Cerebellar nuclear complex (tissue), 1 donor: ENCODE measurements at places on chromosomes 2 and 18.

DNA sequence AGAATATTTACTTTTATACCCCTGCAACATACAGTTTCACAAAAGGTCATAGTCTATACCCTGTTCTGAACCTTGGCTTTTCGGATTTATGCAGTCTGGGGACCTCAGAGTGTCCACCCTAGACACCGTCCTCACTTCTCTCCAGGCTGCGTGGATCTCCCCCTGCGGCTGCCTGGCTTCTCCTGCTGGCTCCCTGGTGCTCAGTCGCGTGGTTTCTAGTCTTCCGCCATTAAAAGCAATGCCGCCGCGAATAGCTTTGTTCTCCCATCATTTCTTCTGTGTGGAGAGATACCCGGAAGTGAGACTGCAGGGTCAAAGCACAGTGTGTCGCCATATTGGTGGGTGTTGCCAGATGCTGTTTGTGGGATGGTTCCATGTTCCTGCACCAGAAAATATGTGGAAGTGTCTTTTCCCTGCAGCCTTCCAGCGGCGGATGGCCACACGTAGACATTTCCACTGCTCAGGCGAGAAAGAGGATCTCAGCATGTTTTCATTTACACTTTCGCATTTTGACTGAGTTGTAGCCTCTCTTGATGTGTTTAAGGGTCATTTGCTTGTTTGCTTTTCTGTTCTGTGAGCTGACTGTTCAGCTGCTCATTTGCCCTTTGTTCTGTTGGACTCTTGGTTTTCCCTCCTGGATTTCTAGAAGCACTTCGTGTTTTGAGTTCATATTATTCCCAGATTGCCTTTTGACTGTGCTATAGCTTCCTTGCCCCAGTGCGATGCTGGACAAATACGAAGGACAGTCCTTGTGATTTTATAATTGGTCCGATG is 22.9 kb upstream of the ASB1 start:
- no peak for DNase-seq

DNA sequence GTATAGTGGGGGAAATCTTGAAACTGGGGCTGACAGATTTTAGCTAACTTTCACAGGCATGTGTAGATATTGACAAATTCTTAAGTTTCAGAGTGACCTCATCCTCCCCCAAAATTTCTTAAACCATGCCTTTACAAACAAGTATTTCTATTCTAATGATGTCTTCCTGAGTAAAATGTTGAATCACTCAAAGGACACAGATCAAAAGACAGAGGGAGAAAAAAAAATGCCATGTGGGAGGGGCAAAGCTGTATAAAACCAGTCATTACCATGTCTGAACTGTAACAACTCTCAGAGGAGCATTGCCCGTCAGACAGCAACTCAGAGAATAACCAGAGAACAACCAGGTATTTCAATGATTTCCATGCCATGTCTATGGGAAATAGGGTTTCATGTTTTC is at the start of gene SERPINB2:
TSS of gene SERPINB2 (plus strand) at position 282 of the 400 bp plus-strand sequence. CDS start 3,740 bp downstream, outside the sequence.
- DNase-seq, result no peak

GRCh38 chr2:85888020-85888683 is 638 bp downstream of the ST3GAL5 start:
- no peak for DNase-seq

- no peak for DNase-seq
Observed at GRCh38 chr18:9694952-9695495, 13.1 kb upstream of the RAB31 start.

DNA sequence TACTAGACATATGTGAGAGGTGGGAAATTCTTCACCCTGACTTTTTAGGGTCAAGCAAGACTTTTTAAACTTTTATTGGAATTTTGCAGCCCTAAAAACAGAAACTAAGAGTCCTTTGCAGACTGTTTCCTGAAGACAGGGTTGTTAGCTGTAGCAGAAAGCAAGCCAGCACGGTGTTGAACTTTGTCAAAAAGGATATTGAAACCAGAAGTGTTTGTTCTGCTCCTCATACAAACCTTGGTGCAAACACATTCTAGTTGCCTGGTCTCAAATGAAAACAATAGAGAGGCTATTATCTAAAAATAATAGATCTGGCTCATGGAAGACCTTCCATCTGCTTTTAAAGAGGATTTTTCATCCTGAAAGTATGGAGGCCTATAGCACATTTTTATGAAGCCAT is 65.8 kb upstream of the IGFBP5 start:
- DNase-seq, result no peak

GRCh38 chr2:215914054-215914776 is 99.1 kb downstream of the MREG start:
- DNase-seq, result no peak

- no peak for DNase-seq
Observed at GRCh38 chr18:25453556-25454269, 101.7 kb upstream of the ZNF521 start.

DNA sequence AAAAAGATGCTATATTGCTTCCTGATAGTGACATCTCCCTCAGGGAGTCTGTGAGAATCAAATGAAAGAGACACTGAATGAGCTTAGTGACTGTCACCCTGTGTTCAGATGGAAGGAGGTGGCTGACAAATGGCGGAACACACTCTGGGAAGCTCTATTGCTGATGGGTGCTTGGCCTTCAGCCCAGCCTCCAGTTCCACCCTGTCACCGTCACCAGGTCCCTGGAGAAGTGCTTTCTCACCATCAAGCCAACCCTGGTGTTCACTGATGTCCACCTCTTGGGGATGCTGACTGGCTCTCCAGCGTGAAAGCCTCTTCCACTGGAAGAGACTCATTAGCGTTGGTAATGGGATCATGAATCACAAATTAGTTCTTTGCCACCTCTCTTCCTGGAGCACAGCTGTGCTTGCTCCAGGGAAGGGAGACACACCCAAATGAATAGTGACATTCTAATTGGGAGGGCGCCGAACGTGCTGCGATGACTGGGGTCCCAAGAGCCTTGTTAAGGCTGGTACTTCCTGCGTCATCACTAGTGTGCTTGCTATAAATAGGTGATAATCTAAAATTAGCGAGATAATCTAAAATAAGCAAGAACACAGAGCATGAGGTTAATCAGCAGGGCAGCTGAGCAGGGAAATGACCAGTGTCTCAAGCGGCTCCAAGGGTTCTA is 154.0 kb downstream of the CLIP4 start:
- no peak for DNase-seq

GRCh38 chr2:186466743-186467142 is 19.3 kb upstream of the ZC3H15 start:
- DNase-seq, result no peak

DNA sequence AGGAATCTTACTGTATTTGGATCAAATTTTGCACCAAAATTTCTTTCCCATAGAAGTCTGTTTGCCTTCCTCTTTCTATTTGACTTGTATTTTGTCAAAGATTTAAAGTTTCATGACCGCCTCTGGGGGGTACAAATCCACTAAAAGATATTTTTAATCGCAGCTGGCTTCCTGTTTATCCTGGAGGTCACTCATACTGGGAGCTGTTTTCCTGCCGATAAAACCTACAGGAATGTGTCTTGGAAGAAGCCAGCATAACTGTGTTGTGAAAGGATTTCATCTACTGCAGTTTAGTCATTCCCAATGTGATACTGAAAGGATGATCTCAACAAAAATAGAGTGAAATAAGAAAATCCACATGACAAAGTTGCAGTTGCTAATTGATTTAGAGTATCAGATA is 184.0 kb downstream of the RIT2 start:
- DNase-seq, result no peak

GRCh38 chr2:144374163-144374661 is 145.7 kb downstream of the ZEB2 start:
- DNase-seq, result no peak

DNA sequence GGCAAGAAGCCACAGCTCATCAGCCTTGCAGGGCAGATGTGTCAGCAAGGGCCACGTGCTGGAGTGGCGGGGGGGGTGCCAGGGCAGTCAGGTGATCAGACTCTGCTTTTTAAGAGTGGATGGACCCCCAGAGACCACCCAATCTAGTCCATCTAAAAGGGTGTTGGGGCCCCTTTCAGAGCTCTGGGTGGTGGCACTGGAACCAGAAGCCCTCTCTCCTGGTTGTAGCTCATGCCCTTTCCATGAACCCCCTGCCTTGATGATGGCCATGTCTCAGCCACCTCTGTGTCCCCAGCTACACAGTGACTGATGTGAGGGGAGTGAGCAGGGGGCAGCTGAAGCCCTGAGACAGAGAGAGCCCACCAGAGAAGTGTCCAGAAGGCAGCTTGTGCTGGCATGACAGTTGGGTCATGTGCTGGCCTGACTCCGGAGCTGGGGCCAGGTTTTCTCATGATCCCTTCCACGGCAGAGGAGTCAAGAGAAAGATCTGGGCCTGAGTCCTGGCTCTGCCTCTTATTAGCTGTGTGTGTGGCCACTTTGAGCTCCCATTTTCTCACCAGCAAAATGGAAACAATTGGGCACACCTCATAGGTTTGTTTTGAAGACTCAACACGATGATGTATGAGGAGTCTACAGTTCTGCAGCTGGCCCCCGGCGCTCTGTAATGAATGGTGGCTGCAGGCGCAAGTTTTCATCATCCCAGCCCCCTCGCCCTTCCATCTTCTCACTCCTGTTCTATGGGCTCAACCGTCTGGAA is 195.7 kb downstream of the ZFP36L2 start:
- DNase-seq, result no peak

- DNase-seq, result no peak
Observed at GRCh38 chr18:30920757-30921156, 121.8 kb downstream of the DSC3 start.

- no peak for DNase-seq
Observed at GRCh38 chr18:59846814-59847490, 52.8 kb upstream of the PMAIP1 start.

- no peak for DNase-seq
Observed at GRCh38 chr2:159959136-159959535, 103.3 kb downstream of the PLA2R1 start.

GRCh38 chr2:227507963-227508362 is 36.0 kb downstream of the AGFG1 start:
- no peak for DNase-seq

DNA sequence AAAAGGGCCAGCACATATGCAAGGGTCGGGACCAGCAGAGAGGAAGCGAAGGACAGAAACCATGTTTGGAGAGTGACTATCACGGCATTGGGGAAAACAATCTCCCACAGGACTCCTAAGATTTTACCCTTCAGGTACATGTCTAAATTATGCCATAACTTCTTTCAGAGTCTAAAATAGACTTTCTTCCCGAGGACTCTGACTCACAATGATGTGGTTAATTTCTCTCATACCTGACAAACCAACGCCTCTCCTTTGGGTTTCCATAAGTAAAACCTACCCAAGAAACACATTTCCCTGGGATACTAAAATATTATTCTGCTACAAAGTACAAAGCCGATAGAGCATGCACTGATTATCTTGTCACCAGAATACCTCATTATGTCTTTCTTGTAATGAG is 127.8 kb upstream of the NETO1 start:
- no peak for DNase-seq

GRCh38 chr18:48278081-48278480 is 131.1 kb downstream of the ZBTB7C start:
- DNase-seq, result no peak

DNA sequence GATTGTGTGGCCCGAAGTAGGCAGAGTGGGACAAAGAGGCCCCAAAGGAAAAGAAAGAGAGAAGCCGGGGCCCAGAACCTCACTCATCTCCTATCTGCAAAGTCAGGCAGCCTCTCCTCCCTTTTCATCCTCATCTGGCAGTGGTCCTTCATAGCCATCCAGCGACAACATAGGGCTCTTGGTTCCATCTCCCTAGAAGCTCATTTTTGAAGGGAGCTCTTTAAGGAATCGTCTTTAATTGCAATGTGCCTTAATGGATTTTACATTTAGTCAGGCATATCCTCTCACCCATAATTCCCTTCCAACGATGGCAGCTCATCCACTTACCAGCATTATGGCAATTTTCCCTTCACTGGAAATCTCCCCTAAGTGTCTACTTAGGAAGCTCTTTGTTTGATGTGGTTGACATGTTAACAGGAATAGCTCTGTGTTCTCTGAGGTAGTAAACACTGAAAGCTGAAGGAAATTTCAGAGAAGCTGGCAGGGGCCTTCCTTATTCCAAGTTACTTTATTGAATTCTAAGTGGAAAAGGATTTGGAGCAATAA is 780.6 kb downstream of the TSN start:
- no peak for DNase-seq

- no peak for DNase-seq
Observed at GRCh38 chr2:7704296-7704865, 787.2 kb downstream of the RNF144A start.

- no peak for DNase-seq
Observed at GRCh38 chr2:85981579-85982247, 92.9 kb upstream of the ST3GAL5 start.

DNA sequence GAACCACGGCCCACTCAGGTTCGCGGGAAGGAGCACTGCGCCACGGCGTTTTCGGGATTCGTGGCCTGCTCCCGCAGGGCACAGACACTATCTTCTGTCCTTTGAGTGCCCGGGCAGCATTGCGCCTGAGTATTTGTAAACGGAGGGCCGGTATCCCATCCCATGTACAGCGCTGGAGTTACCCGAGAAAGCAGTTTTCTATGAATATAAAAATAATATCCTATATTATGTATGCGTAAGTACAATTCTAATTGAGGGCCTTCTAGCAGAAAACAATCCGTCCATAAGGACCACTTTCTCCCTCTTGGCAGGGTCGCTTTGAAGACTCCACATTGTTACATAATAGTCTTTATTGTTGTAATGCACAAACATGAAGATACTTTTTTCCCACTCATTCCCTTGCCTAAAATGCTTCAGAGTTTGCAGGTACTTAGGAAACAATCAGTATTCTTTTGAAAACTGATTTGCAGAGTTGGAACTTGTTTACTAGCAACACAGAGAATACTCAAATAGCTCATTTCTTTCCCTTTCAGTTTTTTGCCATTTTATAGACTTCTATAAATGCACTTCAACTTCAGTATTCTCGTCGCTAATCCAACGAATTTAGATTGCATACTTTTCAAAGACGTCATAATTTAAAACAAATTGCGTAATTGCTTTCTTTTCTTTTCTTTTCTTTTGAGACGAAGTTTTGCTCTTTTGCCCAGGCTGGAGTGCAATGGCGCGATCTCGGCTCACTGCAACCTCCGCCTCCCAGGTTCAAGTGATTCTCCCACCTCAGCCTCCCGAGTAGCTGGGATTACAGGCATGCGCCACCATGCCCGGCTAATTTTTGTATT is 1.0 kb upstream of the REV1 start:
- no peak for DNase-seq

GRCh38 chr18:55236150-55236931 is 277.1 kb upstream of the CCDC68 start:
- no peak for DNase-seq

- no peak for DNase-seq
Observed at GRCh38 chr18:46331316-46331715, 227.1 kb downstream of the HAUS1 start.

DNA sequence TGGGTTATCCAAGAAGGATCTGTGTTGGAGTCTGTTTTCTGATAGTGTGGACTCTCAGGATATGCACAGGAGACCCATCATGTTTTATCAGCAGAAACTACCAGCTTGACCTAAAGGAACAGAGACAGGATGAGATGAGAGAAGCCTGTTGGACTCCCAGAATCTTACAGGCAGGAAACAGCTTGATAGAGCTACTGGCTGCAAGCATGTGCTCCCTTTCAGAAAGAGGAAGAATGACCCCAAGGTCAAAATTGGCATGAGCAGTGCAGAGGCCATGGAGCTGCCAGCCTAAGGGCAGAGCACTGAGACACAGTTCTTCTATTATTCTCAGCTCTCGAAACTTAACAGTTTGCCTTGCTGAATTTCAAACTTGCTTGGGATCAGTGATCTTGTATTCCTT is 135.2 kb upstream of the NFATC1 start:
- DNase-seq, result no peak

- no peak for DNase-seq
Observed at GRCh38 chr18:52216666-52217065, 123.3 kb upstream of the DCC start.
